ENCODE measurements at places on chromosomes 7 and 10. TPM values are rescaled to one million over a fixed set of nuclear protein-coding genes. Genes with fewer than 3 reads are reported as not detected.

Gene KCNK18
- total RNA-seq, result not detected

Gene NPSR1
- not detected for total RNA-seq

GRCh38 chr7:74180866-74181265 is 6.7 kb downstream of the EIF4H start:
- no peak for DNase-seq

DNA sequence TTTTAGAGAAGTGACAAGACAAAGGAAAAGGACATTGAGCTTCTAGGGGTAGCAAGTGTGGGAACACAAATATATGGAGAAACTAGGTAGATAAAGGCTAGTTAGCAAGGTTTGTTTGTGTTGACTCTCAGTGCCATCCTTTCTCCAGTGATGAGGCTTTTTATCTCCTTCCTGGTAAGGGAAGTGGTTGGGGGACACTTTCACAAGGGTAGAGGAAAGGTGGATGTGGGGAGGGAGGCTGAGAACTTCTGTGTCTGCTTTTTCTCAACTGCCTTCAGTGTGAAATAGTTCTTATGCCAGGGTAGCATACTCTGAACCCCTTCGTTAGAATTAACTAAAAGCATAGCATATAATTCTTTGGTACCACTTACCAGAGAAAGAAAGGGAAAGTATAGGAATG is 93.0 kb upstream of the STRIP2 start:
- no peak for DNase-seq

- no peak for DNase-seq
These were observed 1.3 kb downstream of the FAS start for GRCh38 chr10:88991899-88992320.

DNA sequence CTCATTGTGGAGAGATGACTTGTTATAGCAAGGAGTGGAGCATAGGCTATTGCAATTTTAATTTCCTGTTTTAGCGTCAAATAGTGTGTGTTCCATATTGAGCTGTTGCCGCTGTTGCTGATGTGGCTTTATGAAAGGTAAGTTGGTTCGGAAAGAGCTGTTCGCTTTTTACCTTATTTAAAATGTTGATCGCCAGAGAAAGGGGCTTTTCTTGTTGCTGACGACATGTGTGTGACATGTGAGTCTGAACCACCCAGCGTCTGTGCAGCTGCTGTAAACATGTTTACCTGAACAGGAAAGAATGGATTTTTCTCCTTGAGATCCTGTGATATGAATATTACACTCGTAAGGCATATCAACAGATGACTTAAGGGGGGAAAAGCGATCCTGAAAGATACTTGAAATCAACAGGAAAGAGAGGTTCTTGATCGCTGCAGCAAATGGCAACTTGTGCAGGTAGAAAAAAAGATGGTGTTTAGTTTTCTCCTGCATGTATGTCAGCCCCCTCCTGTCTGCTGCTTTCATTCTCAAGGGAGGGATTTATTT is 2.5 kb downstream of the ZEB1 start:
- no peak for DNase-seq

GRCh38 chr7:68900096-68900495 is 698.2 kb upstream of the AUTS2 start:
- DNase-seq, result no peak

- no peak for DNase-seq
These were observed 22.8 kb downstream of the BRAF start for GRCh38 chr7:140901941-140902302.
